Activated CD8-positive, alpha-beta memory T cell treated with anti-CD3 and anti-CD28 coated beads for 1 hour (primary cell): ENCODE measurements at places on chromosomes 6 and 20.

DNA sequence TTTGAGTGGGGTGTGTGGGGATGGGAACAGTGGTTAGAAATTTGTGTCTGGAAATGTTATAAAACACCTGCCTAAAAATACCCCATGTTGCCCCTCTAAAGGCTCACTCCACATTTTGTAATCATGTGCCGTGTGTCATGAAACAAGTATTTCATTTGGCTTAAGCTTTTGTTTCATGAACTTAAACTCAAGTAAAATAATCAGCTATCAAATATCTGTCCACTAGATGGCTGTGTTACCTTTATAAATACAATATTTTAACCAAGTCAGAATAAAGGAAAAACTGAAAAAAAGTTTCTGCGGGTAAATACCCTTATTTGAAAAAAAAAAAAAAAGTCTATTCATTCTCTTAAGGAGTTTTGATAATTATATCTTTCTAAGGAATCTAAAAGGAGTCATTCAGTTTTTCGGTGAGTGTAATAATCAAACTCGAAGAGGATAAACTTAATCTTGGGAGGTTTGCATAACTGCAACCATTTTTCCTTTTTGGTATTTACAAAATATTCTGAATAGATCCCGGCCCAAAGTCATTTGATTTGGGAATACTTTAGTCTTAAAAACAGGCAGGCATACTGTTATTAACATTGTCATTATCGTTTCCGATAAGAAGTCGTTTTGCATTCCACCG, 29.9 kb upstream of the MTRF1L start:
- no peak for DNase-seq

DNA sequence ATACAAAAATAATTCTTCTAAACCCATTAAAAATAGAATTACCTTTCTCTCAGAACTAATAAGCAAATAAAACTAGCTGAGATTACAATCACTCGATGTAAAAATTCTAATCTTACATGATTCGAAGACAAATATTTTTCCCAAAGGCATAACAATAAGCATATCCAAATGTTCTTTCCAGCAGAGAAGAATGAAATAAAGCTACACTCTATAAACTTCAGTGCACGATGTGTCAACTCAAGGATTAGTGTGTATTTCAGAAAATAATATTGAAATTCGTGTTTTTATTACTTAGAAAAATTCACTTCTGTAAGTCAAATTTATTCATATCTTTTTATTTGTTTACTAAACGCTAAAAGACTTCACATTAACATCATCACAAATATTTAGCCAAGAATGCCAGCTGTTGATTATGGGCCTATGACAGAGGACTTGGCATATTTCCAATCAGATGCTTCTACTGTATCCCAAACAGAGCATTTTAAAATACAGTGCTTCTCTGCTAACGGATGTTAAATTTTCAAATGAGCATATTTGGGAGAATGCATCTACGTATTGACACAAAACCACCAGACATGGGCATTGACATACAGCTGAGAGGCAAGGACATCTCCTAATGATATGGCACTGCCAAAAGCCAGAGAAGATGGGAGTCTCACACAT, 54.7 kb upstream of the PDE7B start:
- DNase-seq = no peak

GRCh38 chr6:6927521-6928361, 180.0 kb upstream of the RREB1 start:
- DNase-seq = no peak

- DNase-seq = no peak
Measured at GRCh38 chr20:19375801-19376200, 163.4 kb downstream of the SLC24A3 start.

DNA sequence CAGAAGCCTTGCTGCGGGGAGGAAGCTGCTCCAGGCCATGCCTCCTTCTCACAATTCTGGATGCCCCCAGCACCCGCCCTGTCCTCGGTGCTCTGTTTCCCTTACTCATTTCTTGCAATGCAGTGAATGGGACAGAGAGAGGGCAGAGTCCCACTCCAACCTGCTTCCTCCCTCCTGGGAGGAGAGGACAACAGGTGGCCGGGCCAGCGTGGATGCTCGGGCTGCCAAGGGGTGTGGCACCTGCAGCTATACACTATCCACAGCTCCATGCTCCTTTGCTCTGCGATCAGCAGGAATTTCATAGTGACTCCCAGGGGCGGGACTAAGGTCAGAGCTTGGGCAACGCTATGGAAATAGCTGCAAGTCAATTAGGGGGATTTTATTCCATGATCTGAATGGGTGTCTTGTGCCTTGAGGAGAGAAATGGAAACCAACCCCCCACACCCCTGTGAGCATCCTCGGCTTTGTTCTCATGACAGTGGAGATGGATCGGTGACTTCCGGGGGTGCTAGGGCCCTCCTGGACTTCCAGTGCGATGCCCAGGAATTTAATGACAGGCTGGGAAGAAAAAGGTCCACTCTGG, 192.5 kb downstream of the MYLK4 start:
- DNase-seq = no peak

DNA sequence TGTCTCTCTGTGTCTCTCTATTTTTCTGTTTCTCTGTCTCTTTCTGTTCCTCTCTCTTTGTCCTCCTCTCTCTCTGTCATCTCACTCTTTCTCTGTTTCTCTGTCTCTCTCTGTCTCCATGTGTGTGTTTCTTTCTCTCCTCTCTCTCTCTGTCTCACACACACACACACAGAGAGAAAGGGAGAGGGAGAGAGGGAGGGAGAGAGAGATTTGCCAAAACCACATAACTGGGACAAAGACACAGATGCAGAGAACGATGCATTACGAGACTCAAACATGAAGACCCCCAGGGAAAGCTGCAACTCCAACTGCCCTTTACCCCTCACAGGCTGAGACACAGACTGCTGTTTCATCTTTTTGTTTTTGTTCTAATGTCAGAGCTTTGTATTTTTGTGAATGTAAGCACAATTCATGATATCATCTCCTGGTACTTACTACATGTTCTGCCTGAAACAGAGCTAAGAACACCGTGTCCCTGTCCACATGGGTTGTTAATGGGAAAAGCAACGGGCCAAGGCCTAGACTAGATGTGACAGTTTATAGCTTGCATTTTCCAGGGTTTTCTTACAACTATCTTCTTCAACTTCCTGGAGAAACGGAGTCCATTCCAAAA, 177.1 kb upstream of the ARID1B start:
- DNase-seq = no peak

GRCh38 chr6:116072368-116072767, 11.7 kb upstream of the FRK start:
- DNase-seq = no peak

DNA sequence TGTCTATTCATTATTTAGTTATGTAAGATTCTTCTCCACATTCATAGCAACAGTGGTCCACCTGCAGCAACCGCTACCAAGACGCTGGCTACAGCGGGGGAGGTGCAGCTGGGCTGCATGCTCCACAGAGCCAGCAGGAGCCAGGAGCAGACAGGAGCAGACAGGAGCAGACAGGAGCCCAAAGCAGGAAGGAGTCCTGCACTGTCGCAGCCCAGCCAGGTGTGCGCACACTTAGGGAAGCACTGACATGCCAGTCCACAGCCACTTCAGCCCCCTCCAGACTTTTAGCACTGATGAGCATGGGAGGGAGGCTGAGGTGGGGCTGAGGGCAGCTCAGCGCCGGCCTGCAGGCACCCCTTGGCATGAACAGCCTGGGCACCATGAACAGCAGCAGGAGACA, 19.6 kb downstream of the KIF16B start:
- no peak for DNase-seq

GRCh38 chr6:11143394-11144371, 32.2 kb upstream of the ERVFRD-1 start:
- no peak for DNase-seq

GRCh38 chr6:31083742-31084354, 28.5 kb downstream of the C6orf15 start:
- DNase-seq = no peak

DNA sequence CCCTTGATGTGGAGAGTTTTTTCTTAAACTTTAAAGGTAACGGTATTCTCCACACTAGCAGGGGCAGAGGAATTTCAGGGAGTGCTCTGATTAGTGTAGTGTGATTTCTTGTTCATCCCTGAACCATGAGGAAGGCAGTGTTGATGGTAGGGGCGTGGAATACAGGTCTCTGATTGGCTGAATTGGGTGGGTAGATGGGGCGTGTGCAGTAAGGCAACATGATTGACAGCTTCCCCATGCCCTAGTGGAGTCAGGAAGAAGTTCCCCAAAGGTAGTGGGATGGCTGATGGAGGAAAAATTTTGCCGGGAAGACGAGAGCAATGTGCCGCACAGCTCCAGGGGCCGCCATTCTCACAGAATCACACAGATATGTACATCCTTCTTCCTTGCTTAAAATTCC, 97.4 kb upstream of the SALL4 start:
- no peak for DNase-seq

- DNase-seq = no peak
Measured at GRCh38 chr6:127918506-127919427, 17.9 kb upstream of the THEMIS start.

GRCh38 chr6:138160329-138161087, 1.2 kb upstream of the ARFGEF3 start:
- DNase-seq = no peak

DNA sequence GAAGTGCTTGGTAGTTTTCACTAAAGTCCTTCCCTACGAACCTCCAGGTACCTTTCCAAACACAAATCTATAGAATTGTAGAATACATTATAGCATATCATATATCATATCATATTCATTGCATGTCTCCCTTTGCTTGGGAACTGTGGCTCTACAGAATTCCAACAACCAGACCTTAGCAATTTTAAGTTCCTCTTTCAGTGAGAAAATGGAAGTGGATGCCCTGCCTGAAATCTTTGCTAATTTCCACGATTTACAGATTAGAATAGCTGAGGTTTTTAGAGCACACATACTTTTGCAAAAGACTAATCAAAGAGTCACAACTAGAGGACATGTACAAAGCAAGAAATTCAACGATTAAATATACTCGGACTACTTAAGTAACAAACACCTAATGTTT, 78.6 kb downstream of the TNFRSF21 start:
- no peak for DNase-seq

DNA sequence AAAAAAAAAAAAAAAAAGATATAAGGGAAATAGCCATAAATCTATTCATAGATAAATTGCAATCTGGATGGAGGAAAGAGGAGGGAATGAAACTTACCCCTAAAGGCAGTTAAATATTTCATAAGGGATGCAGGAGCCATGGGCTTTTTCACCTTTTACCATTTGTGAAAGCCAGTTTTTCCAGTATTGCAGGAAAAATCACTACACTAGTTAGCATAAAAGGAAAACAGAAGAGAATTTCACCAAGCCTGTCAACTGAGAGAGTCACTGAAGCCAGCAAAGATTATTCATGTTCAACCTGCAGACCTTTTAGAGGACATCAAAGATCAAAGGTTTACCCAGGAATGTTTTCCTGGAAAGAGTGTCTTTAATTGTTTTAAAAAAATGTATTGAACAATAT, 969.7 kb downstream of the KIF16B start:
- DNase-seq = no peak
